CD4-positive, alpha-beta T cell treated with Interleukin-4 for 1 hour (primary cell): ENCODE measurements at places on chromosomes 16 and 17.

- no peak for DNase-seq
Observed at GRCh38 chr16:995087-995486, 13.5 kb downstream of the SOX8 start.

DNA sequence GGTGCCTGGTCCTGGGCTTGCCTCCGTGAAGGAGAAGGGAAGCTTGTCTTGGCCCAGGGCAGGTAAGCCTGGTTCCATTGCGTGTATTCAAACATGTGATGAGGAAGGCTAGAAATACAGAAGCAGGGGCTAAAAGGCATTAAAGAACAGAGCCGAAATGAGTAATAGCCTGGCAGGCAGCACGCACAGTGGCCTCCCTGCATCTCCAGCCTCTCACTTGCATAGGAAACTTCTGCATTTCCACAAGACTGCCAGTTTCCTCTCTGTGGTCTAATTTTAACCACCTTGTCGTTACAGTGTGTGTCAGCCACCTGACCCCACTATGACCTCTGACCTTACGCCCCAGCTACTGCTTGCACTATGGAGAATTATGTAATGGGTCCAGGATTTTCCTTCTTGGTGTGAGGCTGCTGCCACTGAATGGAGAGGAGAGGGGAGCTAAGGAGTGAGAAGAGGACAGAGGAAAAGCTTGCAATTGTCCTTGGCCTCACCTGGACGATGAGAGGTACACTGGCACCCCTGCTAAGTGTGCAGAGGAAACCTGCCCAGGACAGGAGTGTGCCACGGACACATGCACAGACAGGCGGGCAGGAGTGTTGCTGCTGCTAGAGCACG lies 32.8 kb downstream of the HIC1 start:
- peak; percentile 73 for DNase-seq

DNA sequence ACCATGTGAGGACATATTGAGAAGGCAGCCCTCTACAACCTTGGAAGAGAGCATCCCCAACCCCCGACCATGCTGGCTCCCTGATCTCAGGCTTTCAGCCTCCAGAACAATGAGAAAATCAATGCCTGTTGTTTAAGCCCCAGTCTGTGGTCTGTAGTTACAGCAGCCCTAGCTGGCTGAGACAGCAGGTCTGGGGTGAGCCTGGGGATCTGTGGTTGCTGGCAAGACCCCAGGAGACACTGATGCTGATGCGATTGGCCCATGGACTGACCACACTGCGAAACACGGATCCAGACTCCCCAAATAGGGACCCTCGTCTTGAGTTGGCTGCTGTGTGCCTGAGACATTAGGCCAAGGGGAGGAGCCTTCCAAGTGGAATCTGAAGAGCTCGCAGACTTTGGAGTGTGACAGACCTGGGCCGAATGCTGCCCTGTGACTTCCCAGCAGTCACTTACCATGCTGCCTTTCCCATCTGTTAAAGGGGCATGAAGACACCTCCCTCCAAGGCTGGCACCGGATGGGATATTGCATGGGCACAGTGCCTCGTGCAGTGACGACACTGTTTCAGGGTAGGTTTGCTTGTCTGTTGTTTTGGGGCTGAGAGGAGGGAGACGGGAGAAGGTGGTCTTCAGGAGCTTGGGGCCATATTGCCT lies 147.8 kb upstream of the RPL38 start:
- DNase-seq = no peak

- no peak for DNase-seq
Observed at GRCh38 chr16:64381979-64382378, 739.9 kb downstream of the CDH11 start.
